Thymus (tissue), 14 donors: ENCODE measurements at places on chromosomes 12 and 14.

DNA sequence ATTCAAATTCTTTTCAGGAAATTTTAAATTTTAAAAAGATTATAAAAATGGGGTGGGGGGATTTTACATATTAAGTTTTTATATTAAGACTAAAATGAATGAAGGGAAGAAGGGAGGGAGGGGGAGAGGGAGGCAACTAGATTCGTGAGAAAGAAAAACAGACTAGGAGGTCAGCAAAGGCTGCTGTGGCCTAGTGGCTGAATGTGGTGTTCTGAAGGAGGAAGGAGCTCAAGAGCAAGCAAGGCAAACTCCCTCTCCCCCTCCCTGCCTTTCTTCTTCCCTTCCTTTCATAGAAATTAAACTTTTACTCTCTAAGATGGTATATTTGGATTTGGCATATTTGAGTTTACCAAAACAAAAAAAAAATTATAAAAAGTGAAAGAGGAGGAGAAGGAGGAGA is 18.1 kb downstream of the DYRK2 start:
- H3K36me3 ChIP-seq = no peaks in the 10 kb centered on the region
- H3K27ac ChIP-seq = no peak overlapping the region
- H3K27me3 ChIP-seq = no peaks in the 10 kb centered on the region
- no peak overlapping the region for H3K4me3 ChIP-seq
- DNase-seq = no peak
- no peaks in the 10 kb centered on the region for H3K4me1 ChIP-seq

GRCh38 chr14:72679141-72679535 is 214.8 kb downstream of the DPF3 start:
- no peaks in the 10 kb centered on the region for H3K27me3 ChIP-seq
- no peaks in the 10 kb centered on the region for H3K36me3 ChIP-seq

GRCh38 chr12:64680235-64680634 is 69.9 kb downstream of the RASSF3 start:
- no peak overlapping the region for H3K4me3 ChIP-seq
- no peaks in the 10 kb centered on the region for H3K27me3 ChIP-seq
- H3K4me1 ChIP-seq = peaks cover 43% of the 10 kb centered on the region
- no peak for DNase-seq
- no peaks in the 10 kb centered on the region for H3K36me3 ChIP-seq
- H3K27ac ChIP-seq = no peak overlapping the region

DNA sequence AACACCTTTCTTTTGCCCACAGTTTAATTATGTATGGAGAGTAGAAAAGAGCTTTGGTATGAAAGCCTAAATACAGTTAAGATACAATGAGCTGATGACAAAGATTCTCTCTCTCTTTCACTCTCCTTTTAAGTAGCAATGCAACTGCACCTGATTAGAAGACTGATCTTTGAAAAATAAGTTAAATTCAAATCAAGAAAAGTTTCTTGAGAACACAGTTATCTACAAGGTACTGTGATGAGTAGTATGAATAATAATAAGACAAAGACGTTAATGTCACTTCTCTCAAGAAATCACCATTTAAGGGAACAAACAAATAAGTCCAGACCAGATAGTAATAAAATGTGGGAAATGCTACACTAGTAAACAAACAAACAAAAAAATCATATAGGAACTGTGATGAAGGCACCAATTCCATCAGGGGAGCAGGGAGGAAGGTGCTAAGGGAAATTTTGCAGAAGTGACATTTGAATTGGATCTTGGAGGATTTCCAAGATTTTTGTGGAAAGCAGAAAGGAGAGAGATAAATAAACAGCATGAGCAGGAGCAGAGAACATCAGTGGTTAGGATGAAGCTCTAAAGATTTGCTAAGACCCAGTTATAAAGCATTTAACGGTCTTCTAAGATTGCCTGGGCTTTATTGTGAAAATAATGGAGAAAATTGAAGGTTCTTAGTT is 65.2 kb upstream of the STK38L start:
- no peak overlapping the region for H3K4me3 ChIP-seq
- no peak for DNase-seq
- peak overlapping the region; percentile 31 for H3K27ac ChIP-seq
- no peaks in the 10 kb centered on the region for H3K36me3 ChIP-seq
- H3K4me1 ChIP-seq = peaks cover 3% of the 10 kb centered on the region
- no peaks in the 10 kb centered on the region for H3K27me3 ChIP-seq

DNA sequence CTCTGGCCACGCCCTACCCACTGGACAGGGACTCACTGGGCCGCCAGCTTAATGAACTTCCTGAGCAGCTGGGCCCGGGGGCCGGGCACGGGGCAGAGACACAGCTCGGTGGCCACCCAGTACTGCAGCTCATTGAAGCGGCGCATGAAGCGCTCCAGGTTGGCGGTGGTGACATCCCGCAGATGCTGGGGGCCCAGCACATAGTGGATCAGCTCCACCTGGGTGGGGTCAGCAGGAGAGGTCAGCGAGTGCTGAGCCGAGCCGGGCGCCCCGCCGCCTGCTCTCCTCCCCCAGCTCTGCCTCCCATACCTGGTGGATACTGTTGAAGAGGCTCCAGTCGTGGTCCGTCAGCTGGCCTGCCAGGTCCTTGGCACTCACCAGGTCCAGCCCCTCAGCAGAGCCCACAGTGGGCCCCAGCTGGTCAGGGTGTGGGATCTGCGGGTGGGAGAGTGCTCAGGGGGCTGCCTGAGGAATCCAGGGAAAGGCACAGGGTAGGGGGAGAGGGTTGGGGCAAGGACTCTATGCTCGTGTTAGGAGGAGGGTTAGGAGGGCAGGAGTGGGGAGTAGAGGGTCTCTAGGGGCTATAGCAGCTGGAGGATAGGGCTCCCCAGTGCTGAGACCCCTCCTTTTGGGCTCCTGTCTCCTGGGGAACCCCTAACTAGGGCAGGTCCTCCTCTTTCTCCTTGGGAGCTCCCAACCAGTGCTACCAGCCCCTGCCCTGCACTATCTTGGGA is 15.5 kb upstream of the ENDOU start:
- no peak overlapping the region for H3K4me3 ChIP-seq
- peaks cover 11% of the 10 kb centered on the region for H3K27me3 ChIP-seq
- H3K27ac ChIP-seq = no peak overlapping the region
- peaks cover 7% of the 10 kb centered on the region for H3K4me1 ChIP-seq
